Motor neuron (in vitro differentiated cells): ENCODE measurements at places on chromosomes 6 and 20. TPM values are rescaled to one million over a fixed set of nuclear protein-coding genes. Genes with fewer than 3 reads are reported as not detected.

PTK6 gene
- total RNA-seq = 0.54 and 0.69 TPM in 2 replicates

DNA sequence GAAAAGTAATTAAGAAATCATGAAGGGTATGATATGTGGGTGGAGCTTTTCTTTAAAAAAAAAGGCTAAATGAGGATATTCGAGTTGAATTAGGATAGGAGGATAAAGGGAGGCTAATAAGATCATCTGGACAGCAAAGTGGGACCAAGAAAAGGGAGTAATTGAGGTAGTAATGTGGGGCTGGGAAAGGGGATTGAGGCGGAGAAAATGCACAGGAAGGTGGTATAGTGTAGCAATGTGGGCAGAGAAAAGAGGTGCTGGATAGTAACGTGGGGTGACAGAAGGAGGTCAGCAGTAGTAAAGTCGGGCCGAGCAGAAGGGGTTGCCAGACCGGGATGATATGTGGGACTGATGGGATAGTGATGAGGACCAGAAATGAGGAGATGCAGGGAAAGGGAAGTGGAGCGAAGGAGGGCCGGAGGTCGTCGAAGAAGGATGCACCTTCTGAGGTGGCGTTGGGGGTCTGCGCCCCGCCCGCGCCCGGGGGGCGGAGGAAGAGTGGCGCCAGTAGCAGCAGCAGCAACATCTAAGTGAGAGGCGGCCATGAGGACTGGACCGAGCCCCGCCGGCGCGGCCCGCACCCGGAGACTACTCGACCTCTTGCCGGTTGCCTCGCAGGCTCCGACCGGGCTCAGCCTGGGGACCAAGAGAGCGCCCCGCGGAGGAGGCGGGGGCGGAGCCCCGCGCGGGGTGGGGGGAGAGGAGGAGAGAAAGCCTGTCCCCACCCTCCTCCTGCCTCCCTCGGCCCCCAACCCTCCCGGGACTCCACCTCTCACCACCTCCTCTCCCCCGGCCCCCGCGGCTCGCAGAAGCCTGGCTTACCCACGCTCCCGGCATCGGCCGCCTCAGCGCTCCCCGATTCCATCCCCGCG is 887 bp downstream of the GABBR1 start:
- ATAC-seq = peak; percentile 34

DZANK1 gene
- total RNA-seq = 6.8 and 6.9 TPM in 2 replicates

- no peak for ATAC-seq
Observed at GRCh38 chr6:112145080-112145573, 57.7 kb downstream of the FAM229B start.

TPBG gene
- 5.4 and 5.9 TPM in 2 replicates for total RNA-seq

DNA sequence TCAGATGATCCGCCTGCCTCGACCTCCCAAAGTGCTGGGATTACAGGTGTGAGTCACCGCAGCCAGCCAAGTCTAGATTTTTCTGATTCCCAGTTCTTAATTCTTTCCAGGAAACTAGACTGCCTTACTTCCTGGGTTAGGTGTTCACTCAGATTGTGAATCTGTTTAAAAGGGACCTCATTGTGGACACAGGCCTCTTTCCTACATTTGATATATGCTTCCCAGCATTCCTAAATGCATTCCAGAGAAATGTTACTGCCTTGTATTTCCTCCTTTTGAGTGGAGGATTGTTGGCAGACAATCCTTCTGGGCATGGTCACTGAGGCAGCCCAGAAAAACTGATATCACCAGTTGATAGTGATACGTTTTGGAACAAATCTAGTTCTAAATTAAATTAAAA is 15.7 kb downstream of the TMEM181 start:
- ATAC-seq = no peak

DNA sequence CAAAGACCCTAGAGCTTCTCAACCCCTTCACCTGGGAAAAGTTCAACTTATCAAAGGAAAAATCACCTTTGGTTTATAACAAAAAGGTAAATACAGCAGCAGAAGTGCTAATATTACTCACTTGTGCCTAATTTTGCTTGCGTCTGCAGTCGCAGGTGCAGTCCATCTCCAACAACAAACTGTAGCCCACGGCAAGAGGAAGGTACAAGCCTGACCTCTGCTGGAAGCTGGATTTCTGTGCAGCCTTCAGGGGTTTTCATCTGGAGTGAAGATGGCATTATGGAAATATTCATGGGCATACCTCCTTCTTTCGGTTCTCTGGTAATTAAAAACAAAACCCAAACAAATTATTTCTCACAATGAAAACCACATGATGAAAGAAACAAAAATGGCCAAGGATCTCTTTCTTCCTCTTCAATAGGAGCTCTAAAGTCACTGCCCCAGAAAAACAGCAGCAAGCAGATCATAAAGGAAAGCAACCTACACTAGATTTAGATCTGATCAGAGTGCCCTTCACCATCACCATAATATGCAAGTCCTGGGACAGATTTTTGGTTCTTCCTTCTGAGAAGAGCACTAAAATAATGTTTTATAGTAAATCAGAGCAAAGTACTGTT is 7.8 kb downstream of the UBE3D start:
- ATAC-seq = peak; percentile 77

- ATAC-seq = no peak
Observed at GRCh38 chr20:49983123-49983847, 505 bp downstream of the SNAI1 start.

DNA sequence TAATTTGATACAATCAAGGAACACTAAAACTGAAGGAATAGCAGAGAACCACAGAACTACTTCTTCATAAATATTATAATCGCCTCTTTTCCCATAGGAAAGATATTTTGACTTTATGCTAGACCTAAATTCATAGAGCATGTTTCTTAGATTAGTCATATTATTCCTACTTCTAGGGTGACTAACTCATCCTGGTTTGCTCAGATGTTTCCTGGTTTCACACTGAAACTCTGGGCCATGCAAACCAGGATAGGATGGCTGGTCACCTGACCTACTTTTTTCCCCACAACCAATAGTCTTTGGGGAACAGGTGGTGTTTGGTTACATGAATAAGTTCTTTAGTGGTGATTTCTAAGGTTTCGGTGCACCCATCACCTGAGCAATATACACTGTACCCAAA is 42.8 kb downstream of the MMS22L start:
- no peak for ATAC-seq

DNA sequence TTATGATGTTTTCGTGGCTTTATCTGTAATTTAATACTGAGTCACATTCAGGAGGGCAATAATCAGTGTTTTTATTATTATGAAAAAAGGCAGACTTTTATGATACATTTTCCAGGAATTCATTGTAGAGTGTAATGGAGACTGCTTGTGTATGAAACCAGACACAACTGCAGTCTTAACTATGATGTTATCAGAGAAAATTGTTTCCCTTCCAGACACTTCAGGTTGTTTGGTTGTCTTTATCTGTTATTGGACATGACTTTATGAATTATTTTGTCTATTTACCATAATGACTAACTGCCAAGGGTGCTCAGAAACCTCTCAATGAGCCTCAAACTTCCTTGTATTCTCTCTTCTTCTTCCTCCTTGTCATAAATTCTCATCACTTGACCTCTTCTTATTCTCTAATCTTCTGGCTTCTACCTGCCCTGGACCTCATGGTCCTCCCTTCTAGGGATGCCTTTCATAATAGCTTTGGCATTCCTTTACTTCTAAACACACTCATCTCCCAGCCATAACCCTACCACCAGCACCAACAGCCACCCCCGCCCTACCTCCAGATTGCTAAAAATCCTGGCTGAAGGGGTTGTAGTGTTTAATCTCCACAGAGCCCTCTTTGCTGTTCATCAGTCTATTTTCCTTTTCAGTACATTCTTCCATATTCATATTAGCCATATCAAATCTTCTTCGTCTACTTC is 492.5 kb downstream of the CDKAL1 start:
- ATAC-seq = no peak

ESR1 gene
- total RNA-seq = 0.24 and 0.49 TPM in 2 replicates

WFDC5 gene
- 0.41 TPM in 1 of 2 replicates, not detected in the other for total RNA-seq
